ENCODE measurements at places on chromosomes 11 and 22.
A peak's percentile ranks its signal among the peaks of the same experiment; 100 is the strongest.

GRCh38 chr11:75152090-75152489 is 1.2 kb downstream of the SLCO2B1 start:
- DNase-seq: no peak

GRCh38 chr22:44391015-44391414 is 78.3 kb upstream of the SHISAL1 start:
- DNase-seq: no peak

GRCh38 chr11:131311776-131312514 is 58.5 kb upstream of the NTM start:
- no peak for DNase-seq

- DNase-seq: no peak
Measured at GRCh38 chr22:25950111-25950510, 208.1 kb downstream of the MYO18B start.

DNA sequence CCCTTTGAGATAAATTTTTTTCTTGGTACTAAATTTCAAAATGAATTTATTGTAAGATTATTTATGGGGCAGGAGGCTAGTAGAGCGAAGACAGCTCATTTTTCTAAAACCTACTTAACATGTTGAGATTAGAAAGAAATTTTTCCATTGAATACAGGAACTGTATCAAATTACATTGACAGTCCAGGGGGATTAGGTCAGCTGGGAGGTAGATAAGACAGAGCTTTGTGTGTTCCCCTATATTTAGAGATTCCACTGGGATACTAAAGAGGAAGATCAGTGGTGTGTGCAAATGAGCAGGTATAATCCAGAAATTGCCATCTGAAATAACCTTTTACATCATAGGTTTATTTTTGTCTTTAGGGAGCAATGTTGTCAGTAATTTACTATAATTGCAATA is 32.1 kb downstream of the ENDOD1 start:
- DNase-seq: no peak

DNA sequence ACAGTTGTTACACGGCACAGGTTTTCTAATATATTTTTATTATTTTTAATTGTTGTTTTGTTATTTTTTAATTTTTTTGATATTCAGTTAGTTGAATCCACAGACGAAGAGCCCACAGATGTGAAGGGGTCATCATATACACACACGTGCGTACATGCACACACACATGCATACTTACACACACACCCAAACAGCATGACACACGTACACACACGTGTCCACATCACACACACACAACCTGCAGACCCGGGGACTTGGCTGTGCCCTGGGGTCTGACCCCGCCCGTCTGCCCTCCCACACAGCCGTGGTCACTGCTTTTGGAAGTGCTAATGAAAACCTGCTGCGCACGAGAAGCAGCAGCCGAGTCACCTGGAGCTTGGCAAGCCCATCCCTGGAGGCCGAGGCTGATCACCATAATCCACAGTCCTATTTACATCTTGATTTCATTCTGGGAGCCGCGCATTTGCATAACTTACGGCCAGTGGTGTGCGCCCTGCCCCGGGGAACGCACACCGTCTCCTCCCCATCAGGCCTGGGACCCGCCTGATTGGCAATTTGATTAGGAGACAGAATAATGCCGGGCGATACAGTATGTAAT is 110.3 kb downstream of the BRD1 start:
- no peak for DNase-seq

GRCh38 chr11:39674024-39674423 is 1785.4 kb downstream of the LRRC4C start:
- no peak for DNase-seq

DNA sequence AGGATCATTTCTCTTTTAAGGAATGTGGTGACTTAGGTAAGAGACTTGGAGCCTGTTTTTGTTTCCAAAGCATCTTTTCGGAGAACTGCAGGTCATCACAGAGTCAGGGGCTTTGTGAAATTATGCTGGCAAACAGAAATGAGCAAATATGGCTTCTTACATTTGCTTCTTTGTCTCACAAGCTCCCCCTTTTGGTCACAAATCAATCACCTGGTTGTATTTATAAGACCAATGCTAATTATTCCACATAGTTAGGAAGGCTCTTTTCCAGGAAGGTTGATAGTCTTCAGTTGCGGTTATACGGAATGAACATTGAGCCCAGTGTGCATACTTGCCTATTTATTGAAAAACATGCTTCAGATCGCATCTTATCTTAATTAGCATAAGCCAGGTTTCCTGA is 34.6 kb upstream of the CEP126 start:
- DNase-seq: peak; percentile 49

DNA sequence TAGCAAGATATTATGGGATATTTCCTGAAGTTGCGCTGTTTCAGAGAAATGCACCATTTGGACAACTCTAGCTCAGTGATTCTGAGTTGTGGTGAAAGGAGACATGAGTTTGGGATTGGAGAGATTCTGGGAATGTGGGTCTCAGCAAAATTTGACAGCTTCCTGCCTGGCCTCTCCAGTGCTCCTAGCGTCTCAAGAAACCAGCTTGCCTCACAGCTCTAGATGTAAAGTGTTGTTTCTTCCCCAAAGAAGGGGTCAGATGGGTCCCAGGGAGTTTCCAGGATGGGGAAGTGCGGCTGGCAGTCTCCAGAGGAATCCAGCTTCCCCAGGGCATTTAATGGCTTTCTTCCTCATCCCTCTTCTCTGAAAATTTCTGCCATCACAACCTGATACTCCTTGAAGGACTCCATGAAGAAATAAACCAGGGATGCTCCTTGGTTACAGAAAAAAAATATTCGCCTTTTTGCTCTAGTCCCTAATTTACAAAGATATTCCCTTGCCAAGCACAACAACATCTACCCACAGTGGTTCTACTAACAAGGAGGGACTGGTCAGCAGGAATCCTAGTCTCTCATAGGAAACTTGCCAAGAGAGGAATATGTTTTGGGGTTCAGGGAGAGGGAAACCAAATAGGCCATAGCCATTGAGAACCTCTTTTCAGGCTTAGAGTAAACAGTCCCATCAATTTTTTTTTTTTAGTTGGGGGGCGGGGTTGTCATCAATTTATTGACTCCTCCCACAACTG is 185.4 kb upstream of the E2F8 start:
- no peak for DNase-seq

- DNase-seq: no peak
Measured at GRCh38 chr22:20002636-20003035, 14.0 kb downstream of the ARVCF start.

GRCh38 chr11:12232160-12232559 is 121.8 kb downstream of the MICAL2 start:
- DNase-seq: no peak

DNA sequence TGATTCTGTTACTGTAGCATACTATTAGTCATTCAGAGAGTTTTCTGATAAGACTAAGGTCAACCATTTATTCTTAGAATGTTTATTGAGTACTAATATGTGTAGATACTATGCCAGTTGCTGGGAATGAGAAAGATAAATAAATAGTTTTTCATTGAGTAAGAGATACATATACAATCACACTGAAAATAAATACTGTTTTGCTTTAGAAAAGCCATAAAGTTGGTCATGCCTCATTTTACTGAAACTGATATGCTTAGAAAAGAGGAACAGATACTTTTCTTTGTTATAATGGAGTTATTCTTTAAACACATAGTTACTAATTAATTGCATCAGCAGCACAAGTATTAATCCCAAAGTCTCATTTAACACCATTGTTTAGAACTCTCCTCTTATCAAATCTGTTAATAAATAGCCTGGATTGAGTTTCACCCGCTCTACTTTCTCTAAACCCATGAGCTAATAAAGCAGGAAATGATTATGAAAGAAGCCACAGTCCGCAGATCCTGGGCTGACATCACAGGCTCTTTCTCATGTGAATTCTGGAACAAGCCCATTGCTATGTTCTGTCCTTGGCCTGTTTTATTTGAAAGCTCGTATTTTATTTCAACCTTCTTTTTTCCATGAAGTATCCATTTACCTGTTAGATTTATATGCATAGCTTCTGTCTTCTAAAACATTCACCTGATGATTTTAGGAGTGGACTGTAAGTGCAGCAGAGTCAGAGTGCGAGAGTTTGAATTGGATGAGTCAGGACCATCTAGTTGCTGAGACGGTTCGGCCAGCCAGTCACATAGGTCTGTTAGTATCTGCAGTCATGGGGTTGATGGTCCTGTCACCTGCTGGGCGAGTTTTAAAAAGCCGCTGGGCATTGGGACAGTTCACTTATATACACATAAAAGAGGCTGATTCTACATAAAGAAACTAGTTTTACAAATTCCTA is 35.5 kb downstream of the PIWIL4 start:
- DNase-seq: peak; percentile 89

GRCh38 chr11:3669128-3669527 is 2.1 kb downstream of the CHRNA10 start:
- no peak for DNase-seq

- DNase-seq: no peak
Measured at GRCh38 chr11:1559111-1559951, 12.7 kb downstream of the DUSP8 start.

DNA sequence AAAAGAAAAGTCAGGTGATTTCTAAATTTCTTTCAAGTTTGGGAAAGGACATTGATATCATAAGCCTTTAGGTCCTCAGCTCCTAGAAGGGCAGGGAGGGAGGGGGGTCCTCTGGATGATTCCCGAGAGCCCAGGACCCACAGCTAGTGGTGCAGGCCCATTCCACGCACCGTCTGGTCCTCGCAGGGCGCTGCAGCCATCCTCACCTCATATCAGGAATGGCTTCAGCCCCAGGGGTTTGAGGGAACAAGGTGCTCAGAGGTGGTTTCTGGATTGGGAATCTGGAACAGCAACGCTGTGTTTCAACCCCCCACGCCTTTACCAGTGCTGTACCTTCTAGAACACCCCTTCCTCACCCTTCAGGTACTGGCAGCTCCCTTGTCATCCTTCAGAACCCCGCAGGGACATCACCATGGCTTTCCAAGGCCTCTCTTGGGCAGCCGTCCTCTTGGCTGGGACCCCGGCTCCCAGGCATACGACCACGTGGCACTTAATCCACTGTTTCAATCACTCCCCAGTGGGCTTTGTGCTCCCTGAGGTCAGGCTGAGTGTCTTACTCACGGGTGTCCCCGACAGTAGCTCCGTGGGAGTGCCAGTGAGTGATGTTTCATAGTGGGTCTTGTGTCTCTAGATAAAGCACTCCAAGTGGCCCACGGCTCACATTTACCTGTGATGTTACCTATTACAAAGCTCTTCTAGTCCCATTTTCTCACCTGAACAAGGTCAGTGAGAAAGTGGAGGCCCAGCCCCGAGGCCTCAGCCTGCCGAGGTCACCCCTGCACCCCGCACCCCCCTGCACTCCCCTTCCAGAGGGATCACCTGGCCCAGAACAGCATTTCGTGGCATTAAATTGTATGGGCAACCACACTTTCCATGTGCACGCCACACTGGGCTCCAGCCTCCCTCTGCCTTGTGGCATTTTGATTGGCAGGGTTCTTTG is 93.9 kb downstream of the MORC2 start:
- no peak for DNase-seq

GRCh38 chr11:2316169-2316962 is 14.6 kb downstream of the TSPAN32 start:
- no peak for DNase-seq

GRCh38 chr11:77821349-77821851 is 456 bp downstream of the AAMDC start:
- DNase-seq: peak; percentile 32

- DNase-seq: no peak
Measured at GRCh38 chr11:60392361-60392760, 3.9 kb upstream of the MS4A14 start.

- no peak for DNase-seq
Measured at GRCh38 chr11:32870676-32871075, 21.9 kb upstream of the QSER1 start.

- DNase-seq: no peak
Measured at GRCh38 chr11:130992788-130993187, 76.5 kb upstream of the SNX19 start.

DNA sequence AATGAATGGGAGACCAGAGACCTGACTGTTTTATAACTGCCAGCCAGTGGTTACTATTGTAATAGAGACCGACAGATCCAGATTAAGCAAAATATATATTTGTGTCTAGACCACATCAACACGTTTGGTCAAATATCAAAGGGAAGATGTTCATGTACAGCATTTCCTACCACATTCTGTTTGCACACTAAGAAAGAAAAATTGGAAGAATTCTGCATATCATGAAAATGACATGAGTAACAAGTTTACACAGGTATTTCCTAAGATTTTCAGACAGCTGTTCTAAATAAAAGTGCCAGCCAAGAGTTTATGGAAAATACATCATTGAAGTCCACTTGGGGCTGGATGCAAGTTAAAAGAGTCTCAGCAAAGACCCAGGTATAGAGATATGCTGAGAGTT is 145.5 kb upstream of the ANO3 start:
- no peak for DNase-seq

DNA sequence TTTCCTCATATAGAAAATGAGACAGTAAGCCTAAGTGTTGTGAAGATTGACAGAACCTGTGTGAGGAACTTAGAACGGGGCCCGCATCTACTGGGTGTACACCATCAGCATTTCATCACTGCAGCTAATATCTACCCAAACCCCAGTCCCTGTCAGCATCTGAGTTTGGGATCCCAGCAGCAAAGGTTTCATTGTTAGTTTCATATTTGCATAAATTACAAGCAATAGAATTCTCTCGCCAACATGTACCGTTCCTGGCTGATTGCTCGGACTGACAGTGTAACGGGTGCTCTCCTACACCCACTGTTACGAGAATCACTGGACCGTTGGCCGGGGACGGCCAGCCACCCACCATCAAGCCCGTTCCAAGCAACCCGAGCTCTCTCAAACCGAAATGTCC is 10.4 kb upstream of the TMPRSS6 start:
- no peak for DNase-seq

DNA sequence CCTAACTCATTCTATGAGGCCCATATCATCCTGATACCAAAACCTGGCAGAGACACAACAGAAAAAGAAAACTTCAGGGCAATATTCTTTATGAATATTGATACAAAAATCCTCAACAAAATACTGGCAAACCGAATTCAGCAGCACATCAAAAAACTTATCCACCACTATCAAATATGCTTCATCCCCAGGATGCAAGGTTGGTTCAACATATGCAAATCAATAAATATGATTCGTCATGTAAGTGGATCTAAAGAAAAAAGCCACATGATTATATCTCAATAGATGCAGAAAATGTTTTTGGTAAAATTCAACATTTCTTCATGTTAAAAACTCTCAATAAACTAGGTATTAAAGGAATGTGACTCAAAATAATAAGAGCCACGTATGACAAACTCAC is 40.9 kb downstream of the JRKL start:
- DNase-seq: no peak

DNA sequence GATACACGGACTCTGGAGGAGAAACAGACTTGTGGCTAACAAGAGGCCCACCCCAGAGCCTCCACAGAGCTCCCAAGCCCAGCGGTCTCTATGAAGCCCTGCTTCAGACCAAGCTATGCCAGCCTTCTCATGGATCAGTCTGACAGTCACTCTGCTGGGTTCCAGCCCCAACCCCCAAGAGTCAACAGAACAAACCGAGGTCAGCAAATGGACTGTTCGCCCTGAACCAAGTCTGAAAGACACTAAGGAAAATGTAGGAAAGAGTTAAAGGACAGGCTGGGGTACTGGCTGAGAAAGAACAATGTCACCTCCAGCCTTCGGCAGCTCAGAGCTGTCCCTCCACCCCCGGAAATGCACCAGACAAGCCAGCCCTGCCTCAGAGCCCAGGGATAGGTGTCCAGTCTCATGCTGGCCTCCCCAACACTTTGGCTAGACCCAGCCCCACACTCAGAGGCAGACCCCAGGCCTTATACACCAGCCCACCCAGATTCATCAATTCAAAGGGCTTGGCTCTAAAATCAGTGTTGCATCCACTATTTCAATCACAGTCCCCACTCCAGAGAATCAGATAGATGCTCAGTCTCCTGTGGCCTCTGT is 3.8 kb downstream of the ARFGAP2 start:
- no peak for DNase-seq

Measured in brain microvascular endothelial cell (primary cell).